ENCODE measurements at places on chromosomes 16 and 17. TPM values are rescaled to one million over a fixed set of nuclear protein-coding genes. Genes with fewer than 3 reads are reported as not detected.

C16orf96 gene
- total RNA-seq = 1.00 TPM

GPRC5B gene
- 5.6 TPM for total RNA-seq

DNA sequence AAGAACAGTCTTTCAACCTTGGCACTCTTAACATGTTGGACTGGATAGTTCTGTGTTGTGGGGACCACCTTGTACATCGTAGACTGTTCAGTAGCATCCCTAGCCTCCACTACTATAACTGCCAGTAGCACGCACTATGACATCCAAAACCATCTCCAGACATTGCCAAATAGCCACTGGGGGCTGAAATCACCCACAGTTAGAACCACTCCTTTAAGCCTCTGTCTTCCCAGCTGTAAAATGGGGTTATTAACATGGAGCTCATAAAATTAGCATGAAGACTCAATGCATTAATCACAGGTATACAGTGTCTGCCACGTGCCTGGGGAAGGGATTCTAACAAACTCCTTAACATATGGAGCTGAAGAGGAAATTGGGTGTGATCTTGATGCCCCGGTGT lies 49.7 kb downstream of the LYRM1 start:
- H3K27me3 ChIP-seq = no peaks in the 10 kb centered on the region
- no peaks in the 10 kb centered on the region for H3K4me1 ChIP-seq
- H3K36me3 ChIP-seq = no peaks in the 10 kb centered on the region
- H3K27ac ChIP-seq = no peak overlapping the region

- H3K27ac ChIP-seq = no peak overlapping the region
- no peaks in the 10 kb centered on the region for H3K27me3 ChIP-seq
- no peak for DNase-seq
- H3K36me3 ChIP-seq = no peaks in the 10 kb centered on the region
- no peaks in the 10 kb centered on the region for H3K4me1 ChIP-seq
- H3K4me3 ChIP-seq = no peak overlapping the region
These were observed 58.9 kb downstream of the NOS2 start for GRCh38 chr17:27741361-27741861.

- peak overlapping the region; percentile 0 for H3K4me3 ChIP-seq
- no peak overlapping the region for H3K27ac ChIP-seq
- peaks cover 17% of the 10 kb centered on the region for H3K4me1 ChIP-seq
- H3K27me3 ChIP-seq = no peaks in the 10 kb centered on the region
- peak; percentile 42 for DNase-seq
These were observed 45.6 kb downstream of the PRMT7 start for GRCh38 chr16:68356249-68356918.

GRCh38 chr16:2963723-2964474 lies at the start of gene KREMEN2:
Gene KREMEN2, plus strand, starts transcription at chr16:2964275. Its CDS starts 246 bp downstream, at chr16:2964521.
- H3K27me3 ChIP-seq = no peaks in the 10 kb centered on the region
- peak within 1 kb of the TSS; percentile 38 for H3K4me3 ChIP-seq
- no peaks in the 10 kb centered on the region for H3K36me3 ChIP-seq
- no peak within 1 kb of the TSS for H3K27ac ChIP-seq
- no peak for DNase-seq

CDK5R1 gene
- 0.76 TPM for total RNA-seq

DNA sequence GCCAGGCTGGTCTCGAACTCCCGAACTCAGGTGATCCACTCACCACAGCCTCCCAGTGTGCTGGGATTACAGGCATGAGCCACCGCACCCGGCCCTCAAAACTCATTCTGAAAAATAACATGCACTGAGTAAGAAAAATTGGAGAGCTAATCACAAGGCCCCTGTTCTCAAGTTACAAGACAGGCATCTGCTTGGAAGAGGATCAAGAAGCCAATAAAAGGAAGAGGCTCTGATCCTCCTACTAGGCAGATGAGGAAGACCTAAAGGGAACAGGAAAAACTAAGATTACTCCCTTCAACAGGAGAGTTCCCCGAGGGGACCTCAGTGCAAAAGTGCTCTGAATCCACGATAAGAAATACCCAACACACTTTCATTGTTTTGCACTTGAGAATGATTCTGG lies 18.4 kb downstream of the BLMH start:
- no peak overlapping the region for H3K4me3 ChIP-seq
- H3K27ac ChIP-seq = no peak overlapping the region
- H3K27me3 ChIP-seq = no peaks in the 10 kb centered on the region

GRCh38 chr17:3551189-3551588 lies 6.4 kb downstream of the TRPV3 start:
- DNase-seq = no peak
- no peaks in the 10 kb centered on the region for H3K27me3 ChIP-seq
- no peaks in the 10 kb centered on the region for H3K4me1 ChIP-seq
- no peak overlapping the region for H3K27ac ChIP-seq
- H3K36me3 ChIP-seq = no peaks in the 10 kb centered on the region

GRCh38 chr16:12026741-12027490 lies 50.4 kb downstream of the SNX29 start:
- no peaks in the 10 kb centered on the region for H3K27me3 ChIP-seq
- no peak overlapping the region for H3K4me3 ChIP-seq
- no peak overlapping the region for H3K27ac ChIP-seq
- no peaks in the 10 kb centered on the region for H3K4me1 ChIP-seq
- no peaks in the 10 kb centered on the region for H3K36me3 ChIP-seq

GRCh38 chr17:6666077-6666521 lies 14.5 kb downstream of the C17orf100 start:
- no peaks in the 10 kb centered on the region for H3K36me3 ChIP-seq
- H3K27ac ChIP-seq = no peak overlapping the region
- peak; percentile 73 for DNase-seq
- H3K4me1 ChIP-seq = no peaks in the 10 kb centered on the region
- H3K27me3 ChIP-seq = no peaks in the 10 kb centered on the region

DNA sequence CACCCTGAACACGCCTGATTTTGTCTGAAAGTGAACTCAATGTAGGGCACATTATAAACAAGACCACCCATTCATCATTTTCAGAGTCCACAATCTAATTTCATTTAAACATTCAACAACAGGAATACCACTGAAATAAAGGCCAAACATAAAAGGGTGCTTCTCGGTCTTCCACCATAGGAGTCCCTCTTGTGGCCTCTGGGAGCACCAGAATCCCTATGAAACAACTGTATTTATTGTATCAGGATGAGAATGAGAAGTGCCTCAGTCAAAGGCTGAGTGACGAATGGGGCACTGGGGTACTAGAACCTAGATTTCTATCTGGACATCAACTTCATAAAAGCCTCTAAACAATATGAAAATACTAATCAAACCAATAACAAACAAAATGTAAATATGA lies 40.4 kb downstream of the NXPH3 start:
- no peak overlapping the region for H3K27ac ChIP-seq
- H3K27me3 ChIP-seq = no peaks in the 10 kb centered on the region
- H3K4me1 ChIP-seq = peaks cover 12% of the 10 kb centered on the region
- DNase-seq = no peak
- peaks cover 38% of the 10 kb centered on the region for H3K36me3 ChIP-seq
- no peak overlapping the region for H3K4me3 ChIP-seq

DNA sequence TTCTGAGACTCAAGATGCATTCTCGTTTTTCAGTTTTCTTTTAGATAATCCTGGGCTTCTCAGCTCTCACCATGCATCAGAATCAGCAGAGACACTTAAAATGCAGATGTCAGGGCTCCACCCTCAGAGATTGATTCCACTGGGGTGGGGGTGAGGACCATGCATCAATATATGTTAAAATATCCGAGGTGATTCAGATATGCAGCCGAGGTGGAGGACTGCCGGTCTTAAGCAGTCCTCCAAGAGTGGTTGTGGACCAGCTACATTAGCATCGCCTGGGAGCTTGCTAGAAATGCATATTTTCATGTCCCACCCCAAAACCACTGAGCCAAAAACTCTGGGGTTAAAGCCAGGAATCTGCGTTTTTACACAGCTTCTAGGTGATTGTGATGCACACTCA lies 501.3 kb downstream of the CDH13 start:
- no peak for DNase-seq
- no peaks in the 10 kb centered on the region for H3K36me3 ChIP-seq
- H3K4me3 ChIP-seq = no peak overlapping the region
- H3K4me1 ChIP-seq = no peaks in the 10 kb centered on the region

PRSS33 gene
- not detected for total RNA-seq

GRCh38 chr16:19885451-19886072 lies 914 bp upstream of the GPRC5B start:
- no peak overlapping the region for H3K27ac ChIP-seq
- peak overlapping the region; percentile 65 for H3K4me3 ChIP-seq
- H3K27me3 ChIP-seq = peaks cover 8% of the 10 kb centered on the region
- peaks cover 26% of the 10 kb centered on the region for H3K4me1 ChIP-seq
- no peak for DNase-seq

DNA sequence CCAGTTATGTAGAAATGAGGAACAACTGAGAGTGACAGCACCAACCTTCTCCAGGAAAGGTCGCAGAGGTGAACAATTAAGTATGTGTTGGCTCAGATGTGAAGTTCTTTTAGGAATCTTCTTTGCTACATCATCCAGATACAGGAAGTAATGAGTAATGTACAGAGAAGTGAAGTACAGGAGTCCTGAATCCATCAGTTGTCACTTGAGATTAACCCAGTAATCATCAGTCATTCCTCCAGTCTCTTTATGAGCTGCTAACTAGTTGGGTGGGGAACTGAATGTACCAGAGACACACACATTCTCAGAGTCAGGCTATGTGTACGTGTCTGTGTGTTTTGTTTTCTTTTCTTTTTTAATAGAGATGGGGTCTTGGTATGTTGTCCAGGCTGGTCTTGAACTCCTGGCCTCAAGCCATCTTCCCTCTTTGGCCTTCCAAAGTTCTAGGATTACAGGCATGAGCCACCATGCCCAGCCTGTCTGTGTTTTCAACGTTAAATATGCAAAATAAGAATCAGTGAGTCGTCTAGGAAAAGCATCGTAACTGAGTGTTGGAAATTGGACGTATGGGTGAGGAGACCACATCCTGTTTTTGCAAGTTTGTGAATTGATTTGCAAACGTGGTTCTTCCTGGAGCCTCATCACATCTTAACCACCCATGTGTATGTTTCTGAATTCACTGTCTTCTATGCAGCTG lies 19.9 kb downstream of the ZNF200 start:
- H3K27me3 ChIP-seq = no peaks in the 10 kb centered on the region
- no peaks in the 10 kb centered on the region for H3K4me1 ChIP-seq
- H3K36me3 ChIP-seq = no peaks in the 10 kb centered on the region
- no peak for DNase-seq
- H3K27ac ChIP-seq = no peak overlapping the region
- no peak overlapping the region for H3K4me3 ChIP-seq

Measured in upper lobe of left lung (tissue), 6 donors.